Mesothelial cell of epicardium (in vitro differentiated cells): ENCODE measurements at places on chromosomes 11 and 22.
A peak's percentile ranks its signal among the peaks of the same experiment; 100 is the strongest.

DNA sequence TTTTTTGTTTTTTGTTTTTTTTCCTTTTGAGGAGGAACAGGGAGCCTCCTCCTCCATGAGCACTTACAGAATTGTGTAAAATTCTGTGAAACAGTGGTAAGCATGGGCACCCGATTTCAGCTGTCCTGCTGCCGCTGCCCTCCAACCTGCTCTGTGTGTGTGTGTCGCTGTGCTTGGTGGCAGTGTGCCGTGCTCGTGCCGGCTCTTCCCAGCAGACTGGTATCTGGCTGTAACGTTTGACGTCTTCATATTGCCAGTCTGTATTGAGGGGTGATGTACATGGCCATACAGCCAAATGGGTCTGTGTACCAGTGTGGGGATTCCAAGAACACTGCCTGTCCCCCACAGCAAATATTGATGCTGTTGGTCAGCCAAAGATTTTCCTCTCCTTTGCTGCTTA is 97.1 kb downstream of the CWC15 start:
- H3K4me1 ChIP-seq, result peaks cover 21% of the 10 kb centered on the region
- H3K4me3 ChIP-seq, result no peak overlapping the region
- peak overlapping the region; percentile 86 for H3K27ac ChIP-seq
- no peaks in the 10 kb centered on the region for H3K27me3 ChIP-seq

DNA sequence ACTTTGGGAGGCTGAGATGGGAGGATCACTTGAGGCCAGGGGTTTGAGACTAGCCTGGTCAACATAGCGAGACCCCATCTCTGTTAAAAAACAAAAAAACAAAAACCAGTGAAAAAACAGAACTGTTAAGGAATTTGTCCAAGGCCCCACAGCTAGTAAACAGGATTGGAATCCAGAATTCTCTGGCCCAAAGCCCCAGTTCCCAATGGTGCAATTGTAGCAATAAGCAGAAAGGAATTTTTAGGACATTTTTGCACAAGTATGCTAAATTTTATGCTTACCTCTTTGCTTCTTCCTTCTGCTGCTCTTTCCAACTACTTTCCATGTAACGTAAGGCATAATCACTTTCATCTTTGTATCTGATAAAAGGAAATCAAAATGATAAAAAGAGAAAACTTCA is 11.6 kb downstream of the MISFA start:
- no peak overlapping the region for H3K27ac ChIP-seq
- no peak overlapping the region for H3K4me3 ChIP-seq
- no peak for DNase-seq
- peaks cover 5% of the 10 kb centered on the region for H3K4me1 ChIP-seq
- H3K36me3 ChIP-seq, result peaks cover 28% of the 10 kb centered on the region

GRCh38 chr11:65424205-65425104 is 1.9 kb downstream of the NEAT1 start:
- no peaks in the 10 kb centered on the region for H3K27me3 ChIP-seq
- peaks cover 83% of the 10 kb centered on the region for H3K4me1 ChIP-seq
- peak overlapping the region; percentile 100 for H3K27ac ChIP-seq
- H3K36me3 ChIP-seq, result no peaks in the 10 kb centered on the region
- peak overlapping the region; percentile 88 for H3K4me3 ChIP-seq

DNA sequence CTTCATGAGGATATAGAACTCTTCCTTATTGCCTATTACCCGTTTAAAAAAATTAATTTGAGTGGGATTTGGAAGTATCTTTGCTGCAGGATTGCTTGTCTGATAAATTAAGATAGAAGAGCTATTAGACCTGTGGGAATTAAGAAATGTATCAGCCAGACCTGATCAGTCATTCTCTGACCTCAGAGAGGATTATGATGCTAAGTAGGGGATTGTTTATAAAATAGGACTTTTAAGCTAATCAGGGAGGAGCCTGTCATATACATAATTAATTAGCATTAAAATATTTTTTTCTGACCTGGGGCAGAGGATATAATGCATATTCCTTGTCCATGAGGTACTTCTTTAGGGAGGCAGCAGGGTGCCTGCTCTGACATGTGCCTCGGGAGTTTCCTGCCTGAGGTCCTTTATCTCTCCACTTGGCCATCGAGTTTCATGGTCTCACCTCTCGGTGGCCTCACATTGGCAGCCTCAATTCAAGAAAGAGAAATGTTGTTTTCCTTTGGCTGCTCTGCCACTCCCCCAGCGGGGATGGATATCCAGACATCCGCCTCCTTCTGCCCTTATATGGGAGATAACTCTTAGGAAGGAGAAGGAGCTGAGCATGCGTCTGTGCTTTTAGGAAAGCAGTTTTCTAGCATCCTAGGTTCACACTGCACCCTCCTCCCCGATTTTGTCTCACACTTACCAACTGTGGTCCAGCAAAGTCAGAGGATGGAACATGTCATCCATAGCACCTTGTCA is 41.1 kb downstream of the DIXDC1 start:
- no peaks in the 10 kb centered on the region for H3K27me3 ChIP-seq
- H3K27ac ChIP-seq, result peak overlapping the region; percentile 71
- peak overlapping the region; percentile 77 for H3K4me3 ChIP-seq
- peaks cover 2% of the 10 kb centered on the region for H3K36me3 ChIP-seq
- peaks cover 47% of the 10 kb centered on the region for H3K4me1 ChIP-seq
- peak; percentile 54 for DNase-seq

- H3K27me3 ChIP-seq, result no peaks in the 10 kb centered on the region
- H3K27ac ChIP-seq, result peak overlapping the region; percentile 64
- H3K36me3 ChIP-seq, result peaks cover 5% of the 10 kb centered on the region
Measured at GRCh38 chr11:2886191-2886894, 768 bp upstream of the CDKN1C start.

DNA sequence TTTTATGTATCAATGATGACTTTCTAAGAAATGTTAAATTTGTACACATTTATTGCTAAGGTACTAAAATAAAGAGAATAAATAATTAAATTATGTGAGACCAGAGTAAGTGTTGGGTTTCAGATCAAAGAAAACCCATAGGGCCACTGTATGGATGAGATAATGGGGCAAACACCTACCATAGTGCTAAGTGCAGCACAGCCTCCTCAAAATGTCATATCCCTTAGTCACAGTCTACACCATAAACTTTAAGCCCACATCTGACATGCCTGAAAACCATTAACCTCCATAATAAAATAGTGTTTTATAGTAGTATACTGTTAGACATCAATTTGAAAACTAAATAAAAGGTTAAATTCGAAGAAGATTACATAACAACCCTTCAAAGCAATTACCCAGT is 37.5 kb downstream of the SESN3 start:
- no peak for DNase-seq
- no peak overlapping the region for H3K4me3 ChIP-seq
- H3K27ac ChIP-seq, result no peak overlapping the region
- H3K36me3 ChIP-seq, result peaks cover 24% of the 10 kb centered on the region
- no peaks in the 10 kb centered on the region for H3K27me3 ChIP-seq
- H3K4me1 ChIP-seq, result peaks cover 30% of the 10 kb centered on the region

DNA sequence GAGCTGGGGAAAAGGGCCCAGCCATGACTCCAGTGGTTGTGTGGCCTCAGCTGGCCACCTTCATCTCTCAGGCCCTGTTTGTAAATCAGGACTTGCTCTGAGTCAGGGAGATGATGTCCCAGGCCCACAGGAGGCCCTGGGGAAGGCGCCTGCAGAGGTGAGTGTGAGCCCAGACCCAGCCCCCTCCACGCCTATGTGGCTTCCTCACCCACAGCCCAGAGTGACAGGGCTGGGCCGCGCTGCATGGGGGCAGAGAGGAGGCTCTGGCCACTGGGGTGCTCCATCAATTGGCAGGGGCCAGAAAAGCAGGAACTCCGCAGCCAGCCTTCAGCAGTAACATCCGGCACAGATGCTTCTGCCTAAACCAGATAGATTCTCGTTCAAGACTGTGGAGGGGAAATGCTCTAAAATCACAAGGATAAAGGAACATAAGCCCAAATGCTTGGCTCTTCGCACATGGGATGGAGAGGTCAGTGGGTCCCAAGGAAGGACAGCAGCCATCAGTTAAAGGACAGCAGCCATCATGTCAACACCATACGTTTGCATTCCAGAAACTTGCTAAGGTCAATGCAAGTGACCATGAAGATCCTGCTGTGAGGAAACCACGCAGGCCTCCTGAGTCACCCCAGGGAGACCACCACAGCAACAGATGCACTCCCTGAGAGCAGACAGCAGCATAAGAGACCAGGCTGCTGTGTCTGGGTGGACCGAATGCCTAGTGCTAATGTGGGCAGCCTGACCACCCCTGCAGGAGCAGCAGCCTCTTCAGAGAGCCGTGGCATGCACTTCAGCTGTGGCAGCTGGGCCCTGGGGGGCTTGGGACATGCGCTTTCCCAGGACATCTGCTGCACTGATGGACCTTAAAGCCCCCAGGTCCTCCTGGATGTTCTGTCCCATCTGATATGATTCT is 28.3 kb downstream of the OSBPL5 start:
- peaks cover 1% of the 10 kb centered on the region for H3K4me1 ChIP-seq
- H3K4me3 ChIP-seq, result no peak overlapping the region

- no peaks in the 10 kb centered on the region for H3K27me3 ChIP-seq
- H3K27ac ChIP-seq, result no peak overlapping the region
- H3K4me1 ChIP-seq, result no peaks in the 10 kb centered on the region
- no peak overlapping the region for H3K4me3 ChIP-seq
Measured at GRCh38 chr22:30753701-30754100, 59.0 kb downstream of the OSBP2 start.
